CD4-positive, alpha-beta T cell treated with Interleukin-6 at 100 ng/mL for 8 hours (primary cell): ENCODE measurements at places on chromosomes 5 and 9.

DNA sequence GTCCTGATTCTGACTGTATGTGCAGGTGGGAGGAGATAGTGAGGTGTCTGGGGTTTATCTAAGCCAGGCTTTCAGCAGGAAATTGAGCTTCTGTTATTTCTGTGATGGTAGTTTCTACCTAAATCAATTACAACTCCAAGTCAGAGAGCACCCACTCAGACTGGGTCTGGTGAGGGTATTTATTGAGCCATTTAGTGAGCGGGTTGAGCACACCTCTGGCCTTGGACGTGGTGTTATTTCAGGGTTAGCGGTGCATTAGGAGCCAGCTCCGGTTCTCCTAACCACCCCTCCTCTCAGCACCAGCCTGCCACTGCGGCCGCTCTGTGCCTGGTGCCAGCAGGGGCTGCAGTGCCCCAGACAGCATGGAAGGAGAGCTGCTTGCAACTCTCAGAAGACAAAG lies 238.9 kb downstream of the CACNA1B start:
- no peak for DNase-seq

DNA sequence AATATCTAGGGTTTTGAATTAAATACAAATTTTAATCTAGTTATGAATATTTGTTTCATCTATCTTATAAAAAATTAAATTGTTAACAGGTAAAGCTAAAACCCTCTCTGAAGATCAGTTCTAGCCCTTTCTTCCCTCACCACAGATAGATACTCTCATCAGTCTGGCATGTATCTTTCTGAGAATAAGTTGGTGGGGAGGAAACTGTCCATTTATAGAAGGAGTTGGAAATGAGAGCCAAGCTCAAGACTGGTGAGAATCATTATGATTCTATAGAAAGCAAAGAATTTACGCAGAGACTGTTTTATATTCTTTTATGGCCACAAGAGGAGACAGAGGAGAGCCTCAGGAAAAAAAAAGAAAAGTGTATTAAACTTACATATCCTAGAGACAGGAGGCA lies 59.0 kb downstream of the STARD4 start:
- DNase-seq, result no peak

GRCh38 chr5:62342476-62342837 lies 36.5 kb downstream of the KIF2A start:
- no peak for DNase-seq

GRCh38 chr5:173953528-173954090 lies 35.4 kb upstream of the C5orf47 start:
- DNase-seq, result no peak

DNA sequence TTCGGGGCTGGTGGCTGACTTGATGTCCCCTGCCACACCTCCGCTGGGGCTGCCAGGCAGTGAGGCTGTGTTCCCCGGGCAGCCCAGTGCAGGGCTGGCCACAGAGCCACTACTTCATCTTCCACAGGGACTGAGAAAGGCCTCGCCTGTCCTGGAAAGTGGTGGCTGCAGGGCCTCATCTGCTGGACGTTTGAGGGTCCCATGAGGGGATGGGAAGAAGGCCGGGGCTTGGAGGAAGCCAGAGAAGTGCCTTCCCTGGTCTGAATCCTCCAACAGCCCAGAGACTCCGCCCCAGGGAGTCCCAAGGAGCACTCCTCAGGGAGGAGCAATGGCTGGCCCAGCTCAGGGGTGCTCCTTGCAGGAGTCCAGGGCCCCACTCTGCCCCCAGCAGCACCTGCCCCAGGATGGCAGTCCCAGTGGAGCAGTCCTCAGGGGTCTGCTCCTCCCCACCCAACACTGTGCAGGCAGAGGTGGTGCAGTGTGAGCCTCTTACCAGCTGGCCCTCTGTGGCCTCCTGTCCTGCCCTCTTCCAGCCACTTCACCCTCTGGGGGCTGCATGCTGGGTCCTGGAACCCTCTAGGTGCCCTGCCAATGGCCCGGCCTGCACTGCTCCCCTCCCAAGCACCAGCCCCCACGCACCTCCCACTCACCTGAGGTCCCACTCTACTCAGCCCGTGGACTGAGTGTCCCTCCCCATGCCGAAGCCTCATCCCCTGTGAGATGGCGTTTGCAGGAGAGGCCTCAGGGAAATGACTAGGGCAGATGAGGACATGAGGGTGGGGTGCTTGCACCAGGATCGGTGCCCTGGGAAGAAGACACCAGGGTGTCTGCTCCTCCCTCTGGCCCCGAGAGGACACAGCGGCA lies 47.3 kb upstream of the COL5A1 start:
- no peak for DNase-seq

GRCh38 chr9:127143920-127144465 lies 21.6 kb upstream of the ANGPTL2 start:
- DNase-seq, result no peak

DNA sequence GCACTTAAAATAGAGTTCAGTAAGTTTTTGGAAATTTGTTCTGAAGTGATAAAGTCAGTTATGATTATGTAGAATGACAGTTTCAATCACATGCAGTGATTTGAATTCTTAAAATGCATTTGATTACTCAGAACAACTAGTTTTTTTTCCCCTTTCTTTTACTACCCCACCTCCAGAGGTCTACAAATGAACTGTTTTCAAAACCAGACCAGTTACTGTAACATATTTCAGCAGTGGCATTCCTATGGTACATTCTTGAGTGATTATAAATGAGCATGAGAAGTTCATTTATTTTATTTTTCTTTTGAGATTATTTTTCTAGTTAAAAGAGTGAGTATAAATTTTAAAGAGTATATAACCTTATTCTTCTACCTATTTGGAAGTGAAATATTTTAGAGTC lies 71.6 kb downstream of the NNT start:
- no peak for DNase-seq

DNA sequence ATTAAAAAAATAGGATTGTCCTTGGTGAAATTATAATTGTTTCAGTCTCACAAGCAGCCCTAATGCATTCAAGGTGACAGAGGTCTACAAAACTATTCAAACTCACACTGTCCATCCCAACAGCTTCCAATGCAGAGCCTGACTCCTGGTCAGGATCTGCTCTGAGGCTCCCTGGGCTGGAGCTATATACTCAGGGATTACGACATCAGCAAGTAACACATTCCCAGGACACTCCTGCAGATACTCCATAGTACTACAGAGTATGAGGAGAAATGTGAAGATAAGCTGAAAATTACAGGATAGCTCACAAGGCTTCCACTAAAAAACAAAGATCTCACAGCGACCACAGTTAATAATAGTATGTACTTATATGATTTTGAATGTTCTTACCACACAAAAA lies 130.1 kb downstream of the AUH start:
- DNase-seq, result no peak

DNA sequence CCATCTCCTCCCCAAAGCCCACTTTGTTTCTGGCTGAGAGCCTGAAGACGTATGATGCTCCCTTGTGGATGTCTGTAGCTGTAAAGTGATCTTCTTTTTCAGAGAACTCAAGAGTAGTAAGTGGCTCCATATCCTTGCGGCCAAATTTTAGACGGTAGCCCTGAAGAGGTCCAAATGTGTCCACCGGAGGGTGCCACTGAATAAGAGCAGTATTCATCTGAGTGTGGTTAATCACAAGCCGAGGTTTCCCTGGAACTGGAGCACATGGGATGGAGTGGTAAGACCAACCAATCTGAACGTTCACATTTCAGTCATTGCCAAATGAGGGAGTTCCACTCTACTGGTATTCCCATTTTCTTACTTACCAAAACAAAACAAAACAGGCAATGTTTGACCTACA lies 686.5 kb upstream of the DMAC1 start:
- no peak for DNase-seq

GRCh38 chr5:56480078-56480704 lies 247.1 kb upstream of the ANKRD55 start:
- peak; percentile 45 for DNase-seq

DNA sequence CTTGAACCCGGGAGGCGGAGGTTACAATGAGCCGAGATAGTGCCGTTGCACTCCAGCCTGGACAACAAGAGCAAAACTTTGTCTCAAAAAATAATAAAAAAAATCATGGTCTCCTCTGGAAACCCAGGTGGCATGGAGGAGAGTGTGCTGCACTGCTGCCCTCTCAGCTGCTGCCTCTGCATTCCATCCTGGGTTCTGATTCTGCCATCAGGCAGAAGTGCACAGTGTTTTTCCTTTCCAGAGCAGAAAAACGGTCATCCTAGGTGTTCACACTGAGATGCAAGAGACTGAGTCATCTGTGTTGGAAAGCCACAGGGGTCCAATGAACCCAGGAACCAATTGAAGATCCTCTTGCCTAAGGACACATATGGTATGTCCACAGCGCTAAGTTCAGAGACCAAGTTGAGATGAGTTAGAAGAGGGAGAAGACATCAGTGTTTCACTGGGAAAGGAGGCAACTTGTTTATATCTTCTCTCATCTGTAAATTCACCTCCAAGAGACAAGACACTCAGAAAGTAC lies 88.8 kb upstream of the DMRT1 start:
- no peak for DNase-seq

- DNase-seq, result no peak
Observed at GRCh38 chr5:83179966-83180365, 102.6 kb downstream of the XRCC4 start.

GRCh38 chr5:146633323-146633764 lies 117.4 kb upstream of the GPR151 start:
- DNase-seq, result no peak

GRCh38 chr5:104793031-104793754 lies 1230.6 kb upstream of the NUDT12 start:
- DNase-seq, result no peak

DNA sequence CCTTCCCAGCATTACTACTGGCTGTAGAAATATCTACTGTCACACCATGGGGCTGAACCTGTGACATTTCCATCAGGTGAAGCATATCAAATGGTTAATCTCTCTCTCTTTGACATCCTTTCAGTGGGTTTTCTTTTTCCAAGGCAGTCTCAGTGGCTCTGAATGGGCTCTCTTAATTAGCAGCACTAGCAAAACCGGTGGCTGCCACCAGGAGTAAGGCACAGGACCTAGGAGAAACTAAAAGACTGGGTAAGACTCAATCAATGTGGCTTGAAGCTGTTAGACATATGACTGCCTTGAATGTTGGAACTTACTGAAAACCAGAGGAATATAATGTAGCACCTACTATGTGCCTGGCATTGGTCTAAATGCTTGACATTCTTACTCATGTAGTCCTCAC lies 445.0 kb upstream of the KIF2A start:
- no peak for DNase-seq

GRCh38 chr5:65103756-65104440 lies 335.2 kb downstream of the CWC27 start:
- no peak for DNase-seq

GRCh38 chr5:2282893-2283292 lies 400.2 kb upstream of the IRX4 start:
- no peak for DNase-seq

DNA sequence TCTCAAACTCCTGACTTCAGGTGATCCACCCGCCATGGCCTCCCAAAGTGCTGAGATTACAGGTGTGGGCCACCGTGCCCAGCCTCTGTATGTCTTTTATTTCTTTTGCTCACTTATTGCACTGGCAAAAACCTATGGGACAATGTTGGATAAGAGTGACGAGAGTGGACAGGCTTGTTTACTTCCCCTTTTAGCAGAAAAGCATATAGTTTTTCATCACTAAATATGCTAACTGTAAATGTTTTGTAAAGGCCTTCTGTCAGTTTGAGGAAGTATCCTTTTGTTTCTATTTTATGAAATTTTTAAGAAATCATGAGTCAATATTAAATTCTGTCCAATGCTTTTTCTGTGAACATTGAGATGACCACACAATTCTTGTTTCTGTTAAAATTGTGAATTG lies 103.3 kb downstream of the AUH start:
- no peak for DNase-seq

GRCh38 chr9:90442723-90443122 lies 199.9 kb downstream of the DIRAS2 start:
- no peak for DNase-seq

DNA sequence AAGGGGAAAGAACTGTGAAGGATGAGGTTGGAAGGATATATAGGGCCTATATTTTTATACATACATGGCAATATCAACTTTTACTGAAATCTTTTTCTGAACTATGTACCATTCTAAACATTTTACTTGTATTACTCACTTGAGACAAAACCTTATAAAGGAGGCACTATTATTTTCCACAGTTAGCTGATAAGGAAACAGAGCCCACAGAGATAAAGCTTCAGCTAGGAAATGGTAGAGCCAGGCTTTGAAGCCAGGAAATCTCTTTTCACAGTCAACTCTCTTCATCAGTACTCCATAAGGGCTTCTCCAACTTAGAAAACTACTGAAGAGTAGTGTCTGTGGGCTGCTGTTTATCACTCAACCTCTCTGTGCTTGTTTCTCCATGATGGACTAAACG lies 613.7 kb downstream of the PRELID2 start:
- DNase-seq, result no peak

DNA sequence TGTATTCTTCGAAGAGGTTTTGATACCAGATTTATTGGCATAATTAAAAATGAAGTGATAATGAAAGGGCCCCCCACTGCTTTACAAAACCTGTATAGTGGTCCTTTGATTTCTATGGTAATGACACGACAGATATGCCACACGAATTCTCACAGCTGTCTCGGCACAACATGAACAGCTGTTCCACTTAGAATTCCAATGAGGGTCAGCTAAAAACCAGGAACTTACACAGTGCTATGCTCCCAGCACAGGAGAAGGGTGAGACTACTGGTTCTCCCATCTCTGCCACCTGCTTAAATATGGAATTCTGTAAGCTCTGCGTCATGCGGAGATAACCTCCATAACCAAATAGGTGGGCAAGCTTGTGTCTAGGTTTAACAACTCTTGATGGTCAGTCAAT lies 183.0 kb upstream of the EFNA5 start:
- no peak for DNase-seq

- no peak for DNase-seq
Observed at GRCh38 chr5:142753116-142753631, 17.0 kb upstream of the ARHGAP26 start.

- no peak for DNase-seq
Observed at GRCh38 chr9:32351845-32352244, 32.6 kb upstream of the ACO1 start.

GRCh38 chr9:85522459-85523092 lies 219.2 kb downstream of the AGTPBP1 start:
- DNase-seq, result no peak

DNA sequence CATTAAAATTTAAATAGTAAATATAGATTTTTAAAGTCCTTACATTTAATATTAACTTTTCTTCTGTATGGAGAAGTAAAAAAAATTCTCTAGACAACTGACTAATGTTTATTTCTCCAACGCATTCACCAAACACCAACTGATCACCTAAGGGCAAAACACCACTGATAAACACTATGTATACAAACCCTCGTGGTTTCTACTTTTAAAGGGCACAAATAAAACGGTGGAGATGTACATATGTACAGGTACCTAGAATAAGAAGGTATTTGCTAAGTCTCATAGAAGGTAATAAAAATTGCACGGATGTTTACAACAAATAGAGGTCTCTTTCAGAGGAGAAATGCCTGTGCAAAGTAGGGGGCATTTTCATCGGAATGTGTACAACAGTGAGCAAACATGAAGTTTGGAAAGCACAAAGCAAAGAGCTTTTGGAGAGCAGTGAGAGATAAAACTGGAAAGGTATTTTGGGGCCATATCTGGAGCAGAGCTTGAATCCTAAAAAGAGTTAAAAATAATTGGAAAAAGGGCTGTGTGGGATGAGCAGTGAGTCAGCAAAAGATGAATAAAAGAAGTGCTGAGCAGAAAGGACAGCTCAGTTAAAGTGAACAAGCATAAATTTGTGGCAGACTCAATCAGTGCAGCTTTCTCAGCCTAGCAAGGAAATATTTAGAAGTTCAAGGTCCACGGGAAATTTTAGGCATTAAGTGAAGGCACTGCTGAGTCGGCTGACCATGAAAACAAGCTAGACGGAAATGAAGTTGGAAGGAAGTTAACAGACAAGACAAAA lies 160.0 kb downstream of the TMEM161B start:
- no peak for DNase-seq

GRCh38 chr5:37187465-37187977 lies 61.7 kb downstream of the CPLANE1 start:
- no peak for DNase-seq
